ENCODE measurements at places on chromosomes 12 and 14. TPM values are rescaled to one million over a fixed set of nuclear protein-coding genes. Genes with fewer than 3 reads are reported as not detected.

GOLGA5 gene
- 20.3 TPM for total RNA-seq

LRFN5 gene
- total RNA-seq, result not detected

KCNK13 gene
- 0.10 TPM for total RNA-seq

MYO1A gene
- total RNA-seq, result 0.29 TPM

KCNC2 gene
- not detected for total RNA-seq

KERA gene
- total RNA-seq, result not detected

NGDN gene
- total RNA-seq, result 59.7 TPM

CEP170B gene
- total RNA-seq, result 21.9 TPM

DCN gene
- 0.22 TPM for total RNA-seq

TMPRSS12 gene
- not detected for total RNA-seq

PCNX4 gene
- total RNA-seq, result 28.1 TPM

CISTR gene
- total RNA-seq, result not detected

ANKRD33 gene
- total RNA-seq, result not detected

SLC16A7 gene
- 0.12 TPM for total RNA-seq

SERPINA12 gene
- not detected for total RNA-seq

PIWIL1 gene
- not detected for total RNA-seq

IAPP gene
- not detected for total RNA-seq

HNF1A gene
- 4.0 TPM for total RNA-seq

PPM1H gene
- total RNA-seq, result 7.1 TPM

ACACB gene
- total RNA-seq, result 11.9 TPM

SLC38A2 gene
- total RNA-seq, result 139 TPM

ZDHHC22 gene
- total RNA-seq, result 0.23 TPM

SDSL gene
- total RNA-seq, result 28.3 TPM

MYO1H gene
- total RNA-seq, result not detected

FGF23 gene
- total RNA-seq, result not detected
